ENCODE measurements at places on chromosomes 2 and 18.

- no peak for DNase-seq
Measured at GRCh38 chr2:98486374-98486981, 41.8 kb downstream of the INPP4A start.

- DNase-seq = no peak
Measured at GRCh38 chr2:64260093-64260803, 116.0 kb upstream of the PELI1 start.

GRCh38 chr2:181738074-181738473, 57.8 kb upstream of the NEUROD1 start:
- DNase-seq = no peak

GRCh38 chr2:95001051-95001562, 24.4 kb upstream of the MAL start:
- DNase-seq = no peak

DNA sequence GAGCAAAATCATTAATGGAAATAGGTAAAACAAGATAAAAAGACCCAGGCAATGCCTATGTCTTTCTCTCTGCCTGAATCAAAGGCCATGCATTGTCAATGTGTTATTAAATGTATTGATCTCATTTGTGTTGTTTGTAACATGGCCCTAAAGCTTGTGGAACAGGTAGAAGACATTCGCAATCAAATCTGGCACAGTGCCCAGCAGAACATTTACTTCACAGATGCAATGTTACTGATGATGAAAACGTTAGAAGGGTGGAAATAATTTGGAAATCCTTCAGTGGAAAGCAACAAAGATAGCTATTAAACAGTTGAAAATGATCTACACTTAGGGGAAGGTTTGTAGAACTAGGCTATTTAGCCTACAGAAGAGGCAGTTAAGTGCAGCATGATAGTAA, 368.2 kb downstream of the EPHA4 start:
- no peak for DNase-seq

- no peak for DNase-seq
Measured at GRCh38 chr18:33750366-33750765, 172.3 kb downstream of the ASXL3 start.

DNA sequence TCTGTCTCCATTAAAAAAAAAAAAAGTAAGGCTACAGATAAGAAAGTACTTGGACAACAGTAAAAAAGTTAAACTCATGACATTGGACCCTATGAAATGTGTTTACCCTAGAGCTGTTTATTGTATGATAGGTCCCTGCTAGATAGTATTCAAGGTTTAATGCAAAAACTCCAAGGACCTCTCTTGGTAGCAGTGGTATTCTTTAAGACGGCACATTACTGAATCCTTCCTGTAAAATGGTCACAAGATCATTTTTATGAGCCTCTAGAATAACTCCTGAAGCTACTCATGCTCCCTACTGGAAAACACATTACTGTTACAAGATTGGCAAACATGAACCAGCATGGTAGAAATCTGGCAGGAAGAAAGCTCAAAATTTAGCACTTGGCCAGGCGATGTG, 38.8 kb downstream of the GALM start:
- DNase-seq = no peak

GRCh38 chr2:24721470-24721869, 71.7 kb downstream of the PTRHD1 start:
- DNase-seq = no peak

DNA sequence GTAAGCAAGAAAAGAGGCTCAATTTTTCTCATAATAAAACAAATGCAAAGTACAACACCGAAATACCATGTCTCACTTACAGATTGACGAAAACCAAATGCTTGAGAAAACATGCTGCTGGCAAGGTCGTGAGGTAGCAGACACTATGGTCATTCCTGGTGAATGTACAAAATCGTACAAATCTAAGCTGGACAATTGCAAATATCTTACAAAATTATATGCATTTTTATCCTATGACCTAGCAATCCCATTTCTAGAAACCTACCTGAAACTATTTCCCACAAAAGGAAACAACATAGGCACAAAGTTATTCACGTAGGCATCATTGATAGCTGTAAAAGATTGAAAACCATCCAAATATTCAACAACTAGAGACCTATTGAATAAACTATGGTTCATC, 54.0 kb downstream of the SCG2 start:
- no peak for DNase-seq

DNA sequence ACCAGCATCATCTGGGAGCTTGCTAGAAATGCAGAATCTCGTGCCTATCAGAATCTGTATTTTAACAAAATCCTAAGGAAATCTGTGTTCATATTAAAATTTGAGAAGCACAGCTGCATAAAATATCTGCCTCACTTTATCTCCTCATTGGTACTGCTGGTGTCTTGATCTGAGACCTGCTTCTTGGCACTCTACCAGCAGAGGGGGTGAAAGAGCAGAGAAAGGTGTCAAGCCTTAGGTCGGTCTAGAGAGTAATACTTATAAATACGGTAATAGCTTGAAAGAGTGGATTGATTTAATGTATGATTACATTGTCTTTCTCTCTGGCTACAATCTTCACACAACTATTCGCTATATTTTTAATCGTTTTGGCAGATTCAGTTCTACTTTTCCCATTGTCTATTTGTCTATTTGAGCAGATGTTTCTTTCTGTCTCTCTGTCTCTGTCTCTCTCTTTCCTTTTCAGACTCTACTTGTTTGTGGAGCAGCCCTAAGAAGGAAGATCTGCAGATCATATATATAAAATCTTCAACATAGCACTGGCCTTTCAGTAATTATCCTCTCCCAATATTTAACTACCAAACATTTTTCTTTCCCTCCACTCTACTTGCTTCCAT, 1.7 kb upstream of the GCG start:
- DNase-seq = peak; percentile 44

DNA sequence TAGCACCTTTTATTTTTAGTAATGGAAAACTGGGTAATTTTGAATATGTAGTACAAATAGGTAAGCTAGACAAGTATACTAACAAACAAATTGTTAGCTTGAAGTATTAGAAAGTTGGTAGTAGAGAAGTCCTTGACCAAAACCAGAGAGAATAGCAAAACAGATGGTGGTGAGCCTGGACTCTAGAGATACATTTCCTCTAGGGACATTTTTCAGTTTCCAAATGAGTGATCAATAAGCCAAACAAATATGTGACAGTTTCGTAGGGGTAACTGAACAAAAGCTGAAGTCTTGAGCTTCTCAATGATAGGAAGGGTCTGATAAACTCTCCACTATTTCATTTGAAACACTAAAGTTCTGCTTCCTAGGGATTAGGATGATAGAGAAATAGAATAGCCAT, 692.0 kb upstream of the FAM98A start:
- no peak for DNase-seq

GRCh38 chr18:77137851-77138250, 5.3 kb upstream of the MBP start:
- DNase-seq = no peak

GRCh38 chr18:58953627-58954026, 89.0 kb downstream of the ZNF532 start:
- no peak for DNase-seq

GRCh38 chr2:112699984-112700667, 20.7 kb upstream of the NT5DC4 start:
- no peak for DNase-seq

DNA sequence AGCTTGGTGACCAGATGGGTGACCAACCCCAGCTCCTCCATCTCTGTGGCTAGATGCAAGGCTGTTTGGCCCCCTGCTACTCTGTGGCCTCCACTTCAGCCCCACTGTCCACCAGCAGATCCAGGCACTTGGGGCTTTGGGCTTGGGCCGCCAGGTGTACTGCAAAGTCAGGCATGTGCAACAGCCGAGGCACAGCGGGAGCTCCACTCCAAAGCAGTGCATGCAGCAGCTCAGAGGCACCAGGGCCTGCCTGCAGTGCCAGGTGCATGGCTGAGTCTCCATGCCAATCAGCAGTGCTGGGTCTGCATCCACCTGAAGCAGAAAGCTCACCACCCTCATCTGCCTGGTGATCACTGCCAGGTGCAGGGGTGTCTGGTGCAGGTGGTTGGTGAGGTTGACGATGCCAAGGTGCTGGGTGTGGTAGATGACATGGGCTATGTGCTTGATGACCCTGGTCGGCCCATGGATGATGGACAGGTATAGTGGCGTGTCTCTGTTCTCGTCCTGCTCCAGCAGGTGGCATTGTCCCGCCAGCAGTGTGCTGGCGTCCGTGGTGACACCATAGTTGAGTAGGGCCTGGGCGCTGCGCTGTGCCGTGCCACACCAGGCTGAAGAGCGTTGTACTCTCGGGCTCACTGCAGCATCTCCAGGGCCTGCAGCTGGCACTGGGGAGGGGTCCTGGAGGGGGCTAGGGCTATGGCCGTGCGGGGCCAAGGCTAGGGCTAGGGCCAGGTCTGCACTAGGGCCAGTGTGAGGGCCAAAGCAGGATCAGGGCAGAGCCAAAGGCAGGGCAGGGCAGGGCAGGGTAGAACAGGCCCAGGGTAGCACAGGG, 1.0 kb upstream of the ANKRD62 start:
- no peak for DNase-seq

DNA sequence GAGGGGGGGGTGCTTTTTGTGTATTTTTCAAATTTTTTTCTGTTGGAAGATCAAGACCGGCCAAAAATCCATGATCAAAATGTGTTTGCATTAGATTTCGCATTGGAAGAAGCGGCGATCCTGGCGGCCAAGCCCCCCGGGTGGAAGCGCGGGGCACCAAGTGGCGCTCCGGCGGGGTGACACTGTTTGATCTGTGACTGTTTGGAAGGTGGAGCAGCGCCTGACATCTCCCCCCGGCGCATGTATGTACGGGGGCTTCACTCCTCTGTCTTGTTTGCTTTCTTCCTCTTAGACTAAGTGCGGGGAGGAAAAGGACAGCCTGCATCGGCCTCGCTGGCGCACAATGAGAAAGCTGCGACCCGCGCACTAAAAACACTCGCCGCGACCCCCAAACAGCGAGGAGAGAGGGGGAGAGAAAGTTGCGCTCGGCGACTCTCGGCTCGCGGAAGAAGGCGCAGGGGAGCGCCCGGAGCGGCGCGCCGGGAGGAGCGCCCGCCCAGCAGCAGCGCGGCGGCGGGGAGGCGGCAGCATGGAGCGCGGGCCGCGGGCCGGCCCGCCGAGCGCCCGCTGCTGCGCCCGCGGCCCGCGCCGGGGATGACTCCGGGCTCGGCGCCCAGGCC, 515 bp downstream of the TSHZ1 start:
- DNase-seq = no peak

DNA sequence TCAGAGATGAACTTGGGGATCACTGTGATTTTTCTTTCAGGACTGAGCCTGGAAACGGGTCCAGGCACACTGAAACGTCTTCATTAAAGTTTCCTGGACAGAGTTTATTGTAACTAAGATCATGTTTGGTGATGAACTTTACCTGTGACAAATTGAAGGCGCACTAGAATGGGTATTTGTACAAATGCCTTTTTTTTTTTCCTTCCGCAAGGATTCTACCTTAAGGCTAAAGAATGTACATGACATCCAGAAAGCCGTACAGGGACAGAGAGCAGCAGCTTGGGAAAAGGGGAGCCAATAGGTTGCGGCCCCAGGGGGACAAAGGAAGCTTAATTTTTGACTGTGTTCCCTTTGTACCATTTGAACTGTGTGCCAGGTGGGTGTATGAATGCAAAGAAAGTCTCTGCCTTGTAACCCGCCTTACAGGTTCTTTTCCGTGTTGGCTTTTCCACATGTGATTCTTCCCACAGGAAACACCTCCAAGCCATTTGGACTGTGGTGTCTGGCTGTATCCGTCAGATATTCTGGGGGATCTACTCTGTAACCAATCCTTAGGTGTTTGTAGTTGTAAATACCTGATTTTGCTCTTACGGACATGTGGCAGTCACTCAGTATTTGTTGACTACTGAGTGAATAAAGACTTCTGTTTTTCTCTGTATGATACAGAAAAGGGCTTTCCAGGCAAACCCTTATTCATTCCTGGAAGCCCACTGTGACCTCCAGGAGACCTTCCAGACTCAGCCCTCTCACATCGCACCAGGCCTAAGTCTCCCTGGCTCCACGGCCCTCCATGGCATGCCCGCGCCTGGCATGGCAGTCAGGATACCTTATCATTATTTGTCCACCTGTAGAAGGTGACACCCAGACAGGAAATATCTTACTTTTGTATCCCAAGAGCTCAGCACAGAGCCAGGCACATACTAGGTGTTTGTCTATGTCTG, 1.1 kb downstream of the LRRFIP1 start:
- DNase-seq = no peak

GRCh38 chr2:208984376-208985090, 439.3 kb upstream of the MAP2 start:
- no peak for DNase-seq

- no peak for DNase-seq
Measured at GRCh38 chr2:134119117-134119712, 134.7 kb upstream of the MGAT5 start.

DNA sequence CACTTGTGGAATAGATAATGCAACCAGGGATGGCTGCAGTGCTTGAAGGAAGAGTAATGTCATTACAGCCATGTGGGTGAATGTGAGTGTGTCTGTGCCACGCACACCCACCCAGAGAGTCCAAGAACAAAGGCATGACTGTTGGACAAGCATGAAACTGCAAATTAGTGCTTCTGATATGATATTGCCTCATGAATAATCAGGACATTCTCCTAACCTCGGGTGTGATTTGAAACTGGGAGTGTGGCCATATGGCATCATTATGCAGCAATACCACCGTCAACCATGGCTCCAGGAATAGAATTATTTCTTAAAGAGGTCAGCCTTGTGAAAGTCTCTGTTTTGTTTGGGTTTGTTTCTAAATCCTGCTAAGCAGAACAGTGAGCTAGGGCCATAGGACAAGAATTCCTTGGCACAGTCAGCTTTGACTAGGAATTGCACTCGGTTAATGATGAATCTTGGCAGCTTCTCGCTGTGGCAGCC, 678.0 kb upstream of the RAB6C start:
- DNase-seq = no peak

DNA sequence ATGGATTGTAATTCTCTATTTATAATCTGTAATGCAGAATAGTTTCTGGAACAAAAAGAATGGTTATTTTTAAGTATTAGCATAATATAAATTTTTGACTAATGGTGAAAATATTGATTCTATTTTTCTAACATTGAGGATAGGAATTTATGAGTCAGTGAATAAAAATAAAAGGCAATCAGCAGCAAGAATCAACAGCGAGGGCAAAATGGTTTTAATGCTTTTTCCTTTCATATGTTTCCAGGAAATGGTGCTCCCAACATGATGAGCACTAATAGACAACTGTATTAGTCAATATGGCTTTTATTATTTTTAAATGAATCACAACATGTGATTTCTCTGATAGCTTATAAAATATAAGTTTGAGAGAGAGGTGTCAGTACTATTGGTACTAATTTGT, 90.7 kb upstream of the TFPI start:
- no peak for DNase-seq

DNA sequence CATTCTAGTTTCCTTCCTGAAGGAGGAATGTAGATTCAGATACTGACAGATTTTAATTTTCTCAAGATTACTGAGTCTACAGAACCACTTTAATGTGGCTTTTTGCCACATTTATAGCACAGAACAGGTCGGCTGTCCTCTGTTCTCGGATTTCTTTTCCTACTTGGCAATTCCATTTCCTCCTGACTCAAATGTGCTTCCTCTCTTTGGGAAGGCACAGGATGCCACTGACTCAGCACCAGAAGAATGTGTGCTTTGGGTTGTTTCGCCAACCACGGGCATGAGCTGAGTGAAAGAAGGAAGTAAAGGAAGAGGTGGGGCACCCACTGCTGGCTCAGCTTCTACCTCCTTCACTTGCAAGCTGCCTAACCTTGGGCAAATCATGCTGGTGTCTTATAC, 970.6 kb upstream of the ACVR2A start:
- DNase-seq = no peak

Measured in activated T-cell treated with anti-CD3 and anti-CD28 coated beads for 1 hour (primary cell).